Activated CD8-positive, alpha-beta T cell treated with anti-CD3 and anti-CD28 coated beads, Interleukin-2, amount 10 ng/mL, durations not matched to agents 7 days and 5 days (primary cell): ENCODE measurements at places on chromosomes 1 and 21. TPM values are rescaled to one million over a fixed set of nuclear protein-coding genes. Genes with fewer than 3 reads are reported as not detected.

- DNase-seq: no peak
Observed at GRCh38 chr1:68506386-68506785, 9.5 kb upstream of the DEPDC1 start.

RGS16 gene
- 0.63 TPM for total RNA-seq

DNA sequence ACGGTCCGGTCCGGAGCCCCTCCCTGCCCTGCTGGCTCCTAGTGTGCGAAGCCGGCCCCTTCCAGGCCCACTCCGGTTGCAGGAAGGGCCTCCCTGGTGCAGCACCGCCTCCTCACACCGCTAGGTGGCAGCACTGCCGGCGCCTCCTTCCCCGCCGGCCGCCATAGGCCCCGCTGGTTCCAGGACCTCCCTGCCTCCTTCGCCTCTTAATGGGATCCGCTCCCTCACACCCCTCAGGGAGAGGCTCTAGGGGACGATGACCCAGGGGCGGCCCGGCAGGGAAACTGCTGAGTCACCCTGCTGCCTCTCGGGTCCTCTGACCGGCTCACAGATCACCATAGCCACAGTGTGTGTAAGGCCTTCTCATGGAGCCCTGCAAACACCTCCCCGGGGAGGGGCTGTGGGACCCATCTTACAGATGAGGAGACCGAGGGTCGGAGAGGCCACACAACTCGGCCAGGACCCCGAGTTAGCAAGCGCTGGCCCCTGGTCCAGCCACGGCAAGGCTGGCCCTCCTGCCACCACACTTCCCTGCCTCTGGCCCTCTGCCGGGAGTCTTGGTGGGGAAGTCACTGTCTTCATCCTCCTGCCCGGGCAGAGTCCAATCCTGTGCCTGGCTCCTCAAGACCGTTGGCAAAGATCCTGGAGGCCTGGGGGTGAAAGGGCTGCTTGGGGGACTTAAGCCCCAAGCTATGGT, 1.6 kb upstream of the AJAP1 start:
- DNase-seq: peak; percentile 62

DNA sequence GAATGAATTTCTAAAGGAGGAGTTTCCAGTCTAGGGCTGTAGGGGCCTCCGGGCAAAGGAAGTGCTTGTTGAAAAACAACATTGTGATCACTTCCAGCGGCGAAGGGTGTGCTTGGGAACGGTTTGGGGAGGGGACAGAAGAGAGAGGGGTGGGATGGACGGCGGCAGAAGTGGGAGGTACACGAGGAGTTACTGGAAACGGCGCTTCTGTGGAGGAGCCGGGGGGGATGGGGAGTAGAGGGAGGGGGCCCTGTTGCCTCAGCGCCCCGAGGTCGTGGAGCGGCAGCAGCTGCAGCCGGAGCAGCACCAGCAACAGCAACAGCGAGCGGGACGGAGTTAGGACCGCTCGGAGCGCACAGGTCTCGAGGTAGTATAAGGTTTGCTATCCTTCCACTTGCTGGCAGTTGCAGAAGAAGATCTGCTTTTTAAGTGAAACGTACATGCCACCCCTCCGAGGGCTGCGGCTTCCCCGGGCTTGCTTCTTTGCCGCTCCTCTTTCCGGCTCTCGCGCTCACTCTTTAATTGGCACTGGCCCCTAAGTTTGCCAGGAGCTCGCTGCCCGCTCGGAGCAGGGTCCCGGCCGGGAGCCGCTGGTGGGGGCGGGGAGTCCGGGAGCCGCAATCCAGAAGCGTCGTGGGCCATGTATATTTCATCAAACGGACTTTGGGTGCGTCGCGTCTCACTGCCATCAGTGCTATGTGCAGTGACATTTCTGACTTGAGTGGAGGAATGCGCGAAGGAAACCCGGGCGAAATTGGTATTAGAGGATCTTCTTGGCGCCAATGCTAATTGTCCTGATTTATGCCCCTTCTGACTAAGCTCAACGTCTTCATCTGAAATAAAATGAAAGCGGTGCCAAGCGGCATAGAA, 771 bp upstream of the NTNG1 start:
- DNase-seq: peak; percentile 46

GRCh38 chr1:66563941-66564630, 30.1 kb downstream of the SGIP1 start:
- DNase-seq: no peak

- no peak for DNase-seq
Observed at GRCh38 chr1:151991663-151992302, 1.9 kb downstream of the S100A10 start.

DNA sequence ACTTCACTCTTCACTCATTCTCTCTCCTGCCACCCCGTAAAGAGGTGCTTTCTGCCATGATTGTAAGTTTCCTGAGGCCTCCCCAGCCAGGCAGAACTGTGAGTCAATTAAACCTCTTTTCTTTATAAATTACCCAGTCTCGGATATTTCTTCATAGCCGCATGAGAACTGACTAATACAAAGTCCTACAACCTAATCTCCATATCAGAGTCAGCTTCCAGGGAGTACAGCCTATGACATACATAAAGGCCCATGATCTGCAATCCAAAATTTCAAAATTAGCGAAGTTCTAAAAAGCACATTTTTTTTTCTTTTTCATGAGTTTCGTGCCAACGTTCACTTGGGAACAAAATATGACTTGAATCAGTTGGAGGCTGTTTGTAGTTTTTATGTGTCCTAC, 256.9 kb upstream of the DUSP10 start:
- no peak for DNase-seq

DNA sequence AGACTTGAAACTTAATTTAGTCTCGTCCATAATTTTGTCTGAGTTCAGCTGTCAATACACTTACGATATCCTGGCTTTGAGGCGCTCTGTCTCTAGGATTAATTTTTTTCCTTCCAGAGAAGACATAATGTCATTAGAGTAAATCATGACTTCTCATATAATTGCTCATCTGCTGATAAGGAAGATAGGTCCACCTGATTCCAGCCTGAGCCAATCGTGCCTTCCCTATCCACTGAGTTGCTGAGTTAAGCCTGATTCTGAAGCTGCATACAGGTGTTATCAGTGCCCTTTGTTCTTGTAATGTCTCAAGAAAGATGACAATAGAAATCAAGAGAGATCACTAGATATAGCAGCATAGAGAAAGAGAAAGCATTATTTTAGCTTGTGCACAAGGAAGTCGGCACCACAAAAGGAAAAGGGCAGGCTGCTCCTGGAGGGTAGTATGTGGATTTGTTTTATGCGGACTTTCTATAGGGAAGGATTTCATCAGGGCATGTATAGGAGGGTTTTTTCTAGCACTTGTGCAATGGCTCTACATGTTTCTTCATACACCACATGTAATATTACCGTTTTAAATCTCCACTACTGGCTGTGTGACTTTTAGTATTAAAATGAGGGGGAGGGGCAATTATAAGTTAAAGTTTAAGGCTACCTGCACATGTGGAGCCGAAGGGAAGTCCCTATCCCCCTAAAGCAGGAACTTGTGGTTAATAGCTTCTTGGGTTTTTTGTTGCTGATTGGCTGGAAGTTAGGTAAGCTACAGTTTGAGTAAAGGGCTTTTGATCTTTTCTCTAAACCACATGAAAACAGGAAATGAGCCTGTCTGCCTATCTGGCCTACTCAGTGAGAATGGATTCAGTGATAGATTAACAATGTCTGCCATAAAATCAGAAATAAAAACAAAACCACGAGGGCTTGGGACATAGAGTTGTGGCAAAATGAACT, 133.4 kb downstream of the PLPPR5 start:
- DNase-seq: peak; percentile 66

GRCh38 chr1:17690906-17691634, 64.1 kb upstream of the ACTL8 start:
- no peak for DNase-seq

DNA sequence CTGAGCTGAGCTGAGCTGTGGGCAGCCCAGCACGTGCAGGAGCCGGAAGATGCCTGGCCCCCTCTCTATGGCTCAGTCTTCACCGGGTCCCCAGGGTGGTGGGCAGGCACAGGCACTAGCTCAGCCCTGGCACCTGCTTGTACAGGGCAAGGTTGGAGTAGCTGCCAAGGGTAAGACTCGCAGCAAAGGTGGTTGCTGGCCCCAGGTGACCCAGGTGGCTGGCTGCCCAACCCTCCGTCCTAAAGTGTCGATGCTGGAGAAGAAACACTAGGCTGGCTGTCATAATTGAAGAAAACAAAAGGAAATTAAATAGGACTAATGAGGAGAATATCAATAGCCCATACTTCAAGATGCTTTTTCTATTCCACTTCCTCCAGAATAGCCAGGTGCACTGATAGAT, 77.1 kb upstream of the ACTL8 start:
- DNase-seq: no peak

DNA sequence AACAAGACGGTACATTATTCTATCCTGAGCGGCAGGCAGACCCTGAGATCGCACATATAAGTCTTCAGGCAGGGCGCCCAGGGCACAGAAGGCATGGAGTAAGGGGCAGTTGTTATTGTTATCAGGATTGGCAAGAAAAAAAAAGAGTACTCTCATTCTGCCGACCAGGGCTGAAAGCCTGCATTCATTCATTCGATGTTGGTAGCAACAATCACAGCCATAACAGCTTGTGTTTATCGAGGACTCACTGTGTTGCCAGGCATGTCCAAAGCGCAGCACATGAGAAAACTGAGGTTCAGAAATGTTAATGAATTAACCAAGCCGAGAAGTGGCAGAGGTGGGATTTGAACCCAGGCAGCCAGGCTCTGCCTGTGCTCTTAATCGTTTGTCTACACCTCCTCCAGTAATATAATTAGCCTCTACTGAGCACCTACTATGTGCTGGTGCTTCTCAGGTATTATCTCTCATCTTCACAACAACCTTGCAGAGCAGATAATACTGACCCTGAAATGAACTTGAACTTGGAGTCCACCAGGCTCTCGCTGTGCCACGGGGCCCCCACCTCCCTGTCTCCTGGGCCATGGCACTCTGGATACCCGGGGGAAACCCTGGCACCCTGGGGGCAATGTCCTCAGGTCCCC, 56.2 kb downstream of the TAS1R2 start:
- no peak for DNase-seq

PRRC2C gene
- total RNA-seq: 228 TPM

DNA sequence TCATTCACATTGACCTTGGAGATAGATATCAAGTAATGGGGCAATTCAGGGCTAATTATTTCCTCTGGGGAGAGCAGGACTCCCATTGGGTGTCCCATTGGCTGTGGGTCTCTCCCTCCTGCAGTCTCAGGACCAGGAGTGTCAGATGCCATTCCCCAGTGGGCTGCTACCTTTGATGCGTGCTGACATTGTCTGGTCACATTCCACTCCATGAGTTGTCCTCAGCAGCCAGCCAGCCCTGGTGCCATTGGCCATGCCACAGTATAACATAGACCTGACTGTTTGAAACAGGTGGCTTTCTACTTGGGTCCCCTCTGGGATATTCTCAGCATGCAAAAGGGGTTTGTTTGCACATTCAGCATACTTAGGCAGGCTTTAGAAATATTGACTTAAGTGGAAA, 118.5 kb downstream of the MRPS6 start:
- no peak for DNase-seq

- DNase-seq: no peak
Observed at GRCh38 chr1:212428496-212428895, 4.2 kb upstream of the NENF start.
